ENCODE measurements at places on chromosomes 4 and X. TPM values are rescaled to one million over a fixed set of nuclear protein-coding genes. Genes with fewer than 3 reads are reported as not detected.

GRCh38 chr4:135283934-135284333 lies 1082.3 kb upstream of the PABPC4L start:
- DNase-seq = no peak

DNA sequence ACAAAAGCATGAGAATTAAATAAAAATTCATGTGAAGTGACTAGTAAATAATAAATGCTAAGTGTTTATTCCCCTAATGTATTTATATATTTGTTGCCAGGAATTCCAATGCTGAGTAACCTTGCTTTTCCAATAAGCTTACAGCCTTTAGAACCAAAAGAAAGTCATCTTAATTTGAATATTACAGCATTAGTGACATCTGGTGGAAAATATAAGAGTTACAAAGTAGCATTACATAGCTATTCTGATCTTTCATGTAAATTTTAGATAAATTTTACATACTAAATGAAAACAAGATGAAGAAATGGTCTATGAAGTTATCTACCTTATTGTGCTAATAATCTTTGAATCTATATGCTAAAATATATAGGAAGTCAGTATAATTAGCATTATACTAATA lies 10.4 kb downstream of the MAD2L1 start:
- peak; percentile 4 for DNase-seq

- DNase-seq = no peak
Measured at GRCh38 chr4:137649711-137650450, 117.6 kb upstream of the PCDH18 start.

DNA sequence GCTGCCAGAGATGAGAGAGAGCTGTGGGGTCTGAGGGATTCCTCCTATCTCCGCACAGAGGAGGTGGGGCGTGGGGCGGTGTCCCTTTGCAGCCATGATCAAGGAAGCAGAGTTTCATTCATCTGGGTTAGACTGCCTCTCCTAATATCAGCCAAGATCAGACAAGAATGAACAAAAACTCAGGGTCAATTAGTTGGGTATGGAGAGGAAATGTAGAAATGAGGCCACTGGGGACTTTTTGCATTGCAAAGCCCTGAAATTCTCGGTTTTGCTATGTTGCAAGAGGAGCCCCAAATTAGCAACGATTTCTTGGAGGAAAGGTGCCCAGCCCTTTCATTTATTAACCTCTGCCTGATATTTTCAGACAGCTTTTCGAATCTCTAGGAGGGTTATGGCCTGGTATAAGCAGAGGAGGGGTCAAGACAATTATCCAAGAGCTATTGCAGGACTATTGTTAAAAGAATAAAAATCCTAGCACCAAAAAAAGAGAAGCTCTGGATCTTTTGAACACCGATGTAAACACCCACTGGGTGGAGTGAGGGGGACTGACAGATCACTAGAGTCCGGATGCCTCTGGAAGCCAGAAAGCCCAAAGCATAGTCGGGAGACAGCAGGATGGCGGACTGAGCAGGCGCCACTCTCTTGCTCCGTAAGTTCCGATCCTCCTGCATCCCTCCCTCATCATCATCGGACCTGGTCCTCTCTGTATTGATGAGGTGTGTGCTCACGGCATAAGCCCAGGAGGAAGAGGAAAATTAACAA lies 34.4 kb upstream of the ACSL1 start:
- DNase-seq = no peak

DNA sequence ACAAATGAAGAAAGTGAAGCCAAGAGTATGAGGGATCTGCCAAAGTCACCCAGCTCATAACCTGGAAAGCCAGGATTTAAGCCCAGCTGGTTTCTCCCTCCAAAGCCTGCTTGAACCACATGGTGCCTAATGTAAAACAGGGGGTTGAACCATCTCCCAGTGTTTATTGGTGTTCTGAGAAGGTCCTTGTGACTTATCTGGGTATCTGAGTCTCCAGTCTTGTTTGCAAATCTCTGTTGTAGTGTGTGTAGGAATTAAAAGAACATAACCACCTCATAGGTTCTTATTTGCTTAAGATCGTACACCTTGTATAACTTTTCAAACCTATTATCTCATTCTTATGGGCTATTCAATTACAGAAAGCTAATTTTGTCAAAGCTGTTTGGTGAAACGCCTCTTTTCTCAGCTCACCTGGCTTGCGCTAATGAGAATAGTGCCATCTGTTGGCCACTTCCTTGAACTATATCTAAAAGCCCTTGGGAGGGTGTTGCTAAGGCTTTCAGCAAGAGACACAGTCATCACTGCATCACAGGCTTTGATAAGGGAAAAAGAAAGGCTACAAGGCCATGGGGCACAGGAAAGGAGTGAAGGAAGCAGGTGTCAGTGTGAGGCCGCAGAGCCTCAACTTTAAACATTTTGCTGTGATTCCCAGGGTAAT lies 34.0 kb downstream of the ETDB start:
- DNase-seq = peak; percentile 17

DNA sequence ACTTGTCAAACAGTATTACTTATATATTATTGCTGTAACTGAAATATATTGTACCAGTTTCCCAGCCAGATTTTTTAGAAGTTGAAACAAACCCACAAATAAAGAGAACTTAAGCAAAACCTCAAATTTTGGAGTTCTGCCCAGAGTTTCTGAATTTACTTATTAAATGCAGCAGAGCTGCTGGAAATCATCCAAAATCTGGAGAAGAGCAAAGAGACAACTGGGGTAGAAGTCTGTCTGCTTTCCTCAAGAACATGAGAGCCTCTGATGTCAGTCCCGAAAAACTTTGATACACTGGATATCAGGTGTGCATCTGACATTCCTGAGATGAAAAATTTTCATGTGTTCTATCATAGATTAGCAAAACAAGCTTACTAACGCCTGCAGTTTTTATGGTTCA lies 325.9 kb downstream of the NR3C2 start:
- no peak for DNase-seq

GRCh38 chrX:136322064-136322463 lies 21.3 kb downstream of the ADGRG4 start:
- DNase-seq = no peak

- no peak for DNase-seq
Measured at GRCh38 chrX:149908308-149908707, 21.1 kb upstream of the HSFX4 start.

- no peak for DNase-seq
Measured at GRCh38 chr4:110924761-110925160, 301.9 kb upstream of the PITX2 start.

- no peak for DNase-seq
Measured at GRCh38 chr4:41102414-41103092, 111.8 kb downstream of the APBB2 start.

- DNase-seq = no peak
Measured at GRCh38 chr4:74733756-74734155, 60.6 kb downstream of the BTC start.

GRCh38 chrX:40147971-40148370 lies 50.2 kb upstream of the BCOR start:
- no peak for DNase-seq

DNA sequence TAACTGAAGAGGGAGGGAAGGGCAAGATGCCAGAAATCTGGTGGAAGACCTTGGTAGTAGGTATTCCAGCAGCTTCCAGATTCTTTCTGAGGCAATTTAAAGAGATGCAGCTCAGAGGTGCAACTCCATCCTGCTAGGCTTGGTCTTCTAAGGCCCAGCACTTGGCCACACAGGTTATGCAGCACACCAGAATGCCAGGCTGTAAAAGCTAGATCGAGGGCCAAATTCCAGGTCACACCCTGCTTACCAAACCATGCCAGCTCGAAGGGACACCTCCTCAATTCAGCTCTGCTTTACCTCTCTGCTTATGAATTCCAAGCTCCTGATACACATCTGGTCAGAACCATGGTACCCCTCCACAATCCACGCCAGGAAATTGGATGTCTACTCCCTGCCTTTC lies 19.8 kb upstream of the ATXN3L start:
- DNase-seq = no peak

GRCh38 chrX:78104447-78105176 lies 564 bp downstream of the PGK1 start:
- DNase-seq = peak; percentile 22

DNA sequence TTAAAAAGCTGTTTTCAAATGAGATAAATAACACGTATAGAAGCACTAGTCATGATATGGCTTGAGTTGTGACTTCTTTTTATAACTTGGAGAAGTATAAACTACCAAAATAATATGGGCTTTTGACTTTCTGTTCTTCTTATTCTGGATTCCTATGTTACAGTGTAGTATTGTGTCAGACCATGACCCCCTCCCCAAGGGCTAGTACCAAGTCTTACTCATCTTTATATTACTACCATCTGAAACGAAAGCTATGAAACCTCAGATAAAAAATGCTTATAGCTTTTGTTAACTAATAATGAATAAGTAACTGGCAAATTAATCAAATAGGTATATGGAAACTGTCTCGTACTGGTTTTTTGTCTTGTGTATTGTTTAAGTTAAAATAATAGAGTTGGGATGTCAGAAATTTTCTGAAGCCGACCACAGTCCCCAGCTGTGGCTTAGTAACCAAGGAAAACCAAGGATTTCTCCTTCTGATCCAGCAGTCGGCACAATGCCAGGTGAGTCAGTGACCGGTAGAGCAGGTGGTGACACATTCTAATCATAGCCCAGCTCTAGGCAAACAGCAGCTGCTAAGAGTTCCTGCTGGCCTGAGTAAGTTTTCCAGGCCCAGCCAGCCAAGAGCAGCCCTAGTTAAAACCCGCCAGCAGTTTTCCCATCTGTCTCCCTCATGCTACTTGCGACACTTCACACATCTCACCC lies 163.3 kb upstream of the PRDX4 start:
- no peak for DNase-seq

DNA sequence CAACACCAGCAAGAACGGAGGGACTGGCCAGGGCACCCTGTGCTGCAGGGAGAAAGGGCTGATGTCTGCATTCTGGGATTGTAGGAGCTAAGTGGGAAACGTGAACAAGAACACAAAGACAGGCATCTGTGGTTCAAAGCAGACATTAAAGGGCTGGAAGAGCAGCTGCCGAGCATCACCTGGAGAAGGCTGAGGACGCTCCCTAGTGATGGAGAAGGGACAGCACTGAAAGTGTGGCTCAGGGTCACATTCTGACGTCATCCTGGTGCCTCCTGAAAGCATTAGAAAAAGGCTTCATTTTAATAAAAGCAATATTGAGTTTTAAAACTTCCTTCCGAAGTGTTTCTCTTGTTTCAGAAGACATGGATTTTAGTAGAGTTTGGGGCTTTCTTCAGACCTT lies 62.3 kb downstream of the CLDN22 start:
- DNase-seq = no peak

GRCh38 chr4:48944756-48945241 lies 38.2 kb upstream of the OCIAD2 start:
- no peak for DNase-seq

DNA sequence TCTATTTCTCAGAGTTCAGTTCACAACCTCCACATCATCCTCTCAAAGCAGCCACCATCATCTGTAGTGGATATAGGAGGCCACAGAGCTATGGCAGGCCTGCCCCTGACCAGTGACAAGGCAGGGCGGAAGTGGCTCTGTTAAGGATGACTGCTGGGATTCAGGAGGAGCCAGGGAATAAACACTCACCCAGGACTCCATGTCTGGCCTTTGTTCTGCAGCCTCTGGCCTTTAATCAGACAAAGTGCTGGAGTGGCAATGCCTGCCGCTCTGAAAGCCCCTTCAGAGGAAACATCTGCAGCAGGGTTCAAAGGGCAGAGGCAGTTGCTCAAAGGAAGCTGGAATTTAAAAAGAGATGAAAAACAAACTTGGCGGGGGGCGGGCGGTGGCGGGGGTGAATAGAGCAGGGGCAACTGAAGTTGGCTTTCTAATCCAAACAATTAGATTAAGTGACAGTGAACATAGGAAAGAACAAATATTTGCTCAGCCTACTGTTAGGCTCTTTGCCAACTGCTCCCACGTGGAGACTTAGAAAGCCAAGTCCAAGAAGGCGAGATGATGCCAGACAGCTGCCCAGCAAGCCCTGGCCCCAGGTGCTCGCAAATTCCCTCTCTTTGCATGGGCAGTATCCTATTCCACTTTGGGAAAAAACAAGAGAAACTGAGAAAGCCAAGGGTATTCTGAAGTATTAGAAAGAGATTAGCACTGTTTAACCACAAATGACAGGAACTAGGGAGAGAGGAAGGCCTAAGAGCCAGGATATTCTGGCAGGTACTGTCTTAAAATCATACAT lies 5.5 kb downstream of the MPP1 start:
- no peak for DNase-seq

Gene BEX1
- total RNA-seq = 127 TPM

Gene TCEAL7
- 107 TPM for total RNA-seq

Gene PLK4
- 8.2 TPM for total RNA-seq

Gene HTN1
- not detected for total RNA-seq

Gene BTK
- 0.41 TPM for total RNA-seq
